NCI-H146 (cell line): ENCODE measurements at places on chromosomes 7 and 10.
A peak's percentile ranks its signal among the peaks of the same experiment; 100 is the strongest.

DNA sequence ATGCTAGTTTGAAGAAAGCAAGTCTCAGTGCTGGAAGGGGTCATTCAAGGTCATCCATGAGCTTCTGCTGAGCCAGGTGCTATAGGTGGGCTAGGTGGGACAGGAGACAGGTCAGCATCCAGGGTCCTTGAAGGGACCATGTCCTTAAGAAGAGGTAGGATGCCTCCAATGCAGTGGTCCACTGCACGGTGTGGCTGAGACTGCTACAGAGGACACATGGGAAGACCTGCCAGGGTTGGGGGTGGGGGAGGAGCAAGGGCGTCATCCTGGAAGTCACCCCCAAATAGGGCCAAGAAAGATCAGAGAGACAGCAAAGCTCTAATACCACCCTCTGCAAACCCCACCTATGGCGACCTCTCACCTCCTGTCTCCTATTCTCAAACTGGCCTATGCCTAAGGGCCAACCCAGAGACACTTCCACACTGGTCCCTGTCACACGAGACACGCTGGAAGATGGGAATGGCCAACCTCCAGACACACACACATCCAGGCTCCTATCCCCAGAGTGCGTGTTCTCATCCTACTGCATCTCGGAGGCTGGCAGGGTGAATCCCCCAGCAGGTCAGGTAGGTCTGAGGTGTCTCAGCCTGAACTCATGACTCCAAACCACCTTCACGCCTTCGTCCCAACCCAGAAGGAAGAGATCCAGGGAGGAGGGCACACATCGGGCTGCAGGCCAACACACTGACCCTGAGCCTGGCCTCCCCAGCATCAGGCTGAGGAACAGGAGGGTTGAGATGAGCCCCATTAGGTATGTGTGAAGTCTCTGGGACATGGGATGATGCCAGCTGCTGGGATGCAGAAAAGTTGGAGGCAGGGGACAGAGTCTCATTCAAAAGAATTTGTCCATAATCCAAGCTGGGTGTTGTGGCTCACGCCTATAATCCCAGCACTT lies 5.6 kb upstream of the PPP1R35 start:
- no peak for DNase-seq

DNA sequence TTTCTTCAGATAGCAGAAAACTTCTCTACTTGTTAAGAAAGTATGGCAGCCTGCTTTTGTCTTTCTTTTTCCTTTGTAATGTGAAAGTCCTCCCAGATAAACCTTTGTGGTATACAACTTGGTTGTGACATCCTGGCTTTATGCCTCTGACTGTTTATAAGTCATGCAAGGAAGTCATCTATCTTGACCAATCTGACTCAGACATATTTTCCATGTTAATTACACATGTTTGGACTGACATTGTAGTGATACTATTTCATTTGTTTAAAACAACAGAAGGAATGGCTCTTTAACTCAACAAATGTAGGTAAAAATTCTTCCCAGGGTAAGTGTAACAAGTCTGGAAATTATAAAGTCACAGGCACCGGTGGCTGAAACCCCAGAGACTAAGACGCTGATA lies 341.6 kb upstream of the MEOX2 start:
- no peak for DNase-seq

GRCh38 chr7:19560111-19560883 lies 148.5 kb downstream of the POLR1F start:
- no peak for DNase-seq

DNA sequence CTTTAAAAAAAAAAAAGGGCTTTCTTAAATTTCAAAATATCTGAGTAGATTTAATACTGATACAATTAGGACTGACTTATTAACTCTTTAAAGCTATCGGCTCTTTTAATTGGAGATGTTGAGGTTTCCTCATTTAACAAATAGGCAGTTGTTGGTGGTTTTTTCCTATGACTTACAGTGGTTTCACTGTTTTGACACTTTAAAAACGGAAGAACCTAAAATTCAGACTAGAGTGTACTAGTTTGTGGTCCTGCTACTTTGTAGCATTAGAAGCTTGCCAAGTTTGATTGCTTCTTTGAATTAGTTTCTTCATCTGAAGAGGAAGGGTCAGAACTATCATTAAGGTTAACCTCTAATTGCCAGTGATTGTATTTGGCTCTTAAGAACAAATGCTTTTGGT lies 27.7 kb downstream of the CUL1 start:
- DNase-seq: no peak

GRCh38 chr10:120953897-120954296 lies 102.7 kb downstream of the WDR11 start:
- DNase-seq: no peak

- no peak for DNase-seq
Observed at GRCh38 chr7:74671602-74672001, 14.1 kb downstream of the GTF2I start.

- DNase-seq: no peak
Observed at GRCh38 chr7:28330384-28331070, 81.8 kb upstream of the CREB5 start.

- no peak for DNase-seq
Observed at GRCh38 chr10:11154333-11154732, 136.7 kb downstream of the CELF2 start.

DNA sequence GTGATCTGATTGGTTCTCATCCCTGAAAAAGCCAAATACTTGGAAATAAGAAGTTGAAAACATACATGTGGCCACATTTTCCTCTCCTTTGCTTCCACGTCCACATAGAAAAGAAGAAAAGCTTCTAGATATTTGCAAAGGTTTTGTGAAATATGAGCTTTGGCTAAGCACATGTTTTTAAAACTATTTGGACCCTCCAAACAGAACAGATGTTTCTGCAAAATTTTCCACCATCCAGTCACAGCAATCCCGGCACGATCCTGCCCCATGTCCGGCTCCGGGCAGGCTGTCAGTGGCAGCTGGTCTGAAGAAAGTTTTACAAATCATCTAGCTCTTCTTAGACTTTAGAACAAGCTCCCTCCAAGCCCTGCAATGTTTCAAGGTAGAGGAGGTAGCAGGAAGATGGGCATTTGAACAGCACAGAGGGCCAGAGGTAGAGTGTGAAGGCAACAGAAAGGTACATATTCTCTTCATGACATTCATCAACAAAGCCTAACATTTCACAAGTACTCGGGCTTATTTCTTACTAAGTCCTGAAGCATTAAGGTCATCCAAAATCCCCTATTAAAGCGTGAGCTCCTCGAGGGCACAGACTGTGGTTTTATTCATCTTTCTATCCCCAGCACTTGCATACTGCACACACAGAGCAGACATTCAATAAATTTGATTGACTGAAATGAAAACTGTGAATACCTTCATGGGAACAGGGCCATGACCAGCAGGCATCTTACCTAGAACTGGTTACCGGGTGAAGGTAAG lies 110.1 kb downstream of the JAZF1 start:
- no peak for DNase-seq

GRCh38 chr10:6069081-6069931 lies 7.1 kb upstream of the IL2RA start:
- no peak for DNase-seq

GRCh38 chr10:101894742-101895141 lies 51.1 kb upstream of the KCNIP2 start:
- no peak for DNase-seq

GRCh38 chr7:149500201-149500600 lies 2.6 kb upstream of the ZNF746 start:
- DNase-seq: no peak

DNA sequence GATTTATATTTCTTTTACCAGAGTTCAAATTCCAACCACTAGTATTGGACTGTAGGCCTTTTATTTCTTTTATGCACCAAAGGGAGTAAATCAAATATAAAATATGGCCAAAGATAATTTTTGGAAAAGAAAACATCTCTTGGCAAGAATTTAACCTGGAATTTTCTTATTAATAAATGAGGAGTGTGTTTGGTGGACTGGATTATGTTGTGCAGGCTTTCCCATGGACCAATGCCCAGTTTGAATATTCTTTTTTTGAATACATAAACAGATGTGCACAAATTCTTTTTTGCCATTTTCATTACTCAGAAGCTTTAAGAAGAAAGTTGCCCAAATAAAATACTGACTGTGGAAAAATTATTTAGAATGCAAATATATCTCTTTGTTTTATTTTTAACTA lies 22.1 kb upstream of the PRKG1 start:
- DNase-seq: no peak

GRCh38 chr10:110841767-110842267 lies 29.9 kb upstream of the PDCD4 start:
- DNase-seq: no peak

- DNase-seq: peak; percentile 50
Observed at GRCh38 chr10:30534465-30535144, 94.9 kb downstream of the LYZL2 start.

GRCh38 chr7:102072636-102073209 lies 213.9 kb upstream of the SH2B2 start:
- DNase-seq: no peak

GRCh38 chr7:36633377-36633776 lies 90.9 kb downstream of the AOAH start:
- DNase-seq: no peak

GRCh38 chr10:98323221-98324164 lies 55.5 kb upstream of the LOXL4 start:
- peak; percentile 80 for DNase-seq

DNA sequence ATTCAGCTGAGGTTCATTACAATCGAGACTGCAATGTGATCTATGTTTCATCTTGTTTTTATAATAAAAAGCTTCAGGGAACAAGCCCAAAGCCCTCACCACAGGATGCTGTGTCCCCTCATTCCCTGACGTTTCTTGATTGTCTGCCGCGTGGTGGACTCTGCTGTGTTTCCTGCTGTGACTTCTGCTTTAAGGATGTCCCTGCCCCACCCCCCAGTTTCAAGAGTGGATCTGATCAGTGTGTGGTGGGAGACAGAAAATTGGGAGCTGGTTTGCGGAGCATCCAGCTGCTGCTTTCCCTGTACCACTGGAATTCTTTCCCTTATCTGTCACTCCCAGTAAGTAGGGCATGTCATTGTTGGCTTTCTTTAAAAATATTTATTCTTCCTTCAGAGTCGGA lies 86.2 kb downstream of the CREM start:
- DNase-seq: no peak

DNA sequence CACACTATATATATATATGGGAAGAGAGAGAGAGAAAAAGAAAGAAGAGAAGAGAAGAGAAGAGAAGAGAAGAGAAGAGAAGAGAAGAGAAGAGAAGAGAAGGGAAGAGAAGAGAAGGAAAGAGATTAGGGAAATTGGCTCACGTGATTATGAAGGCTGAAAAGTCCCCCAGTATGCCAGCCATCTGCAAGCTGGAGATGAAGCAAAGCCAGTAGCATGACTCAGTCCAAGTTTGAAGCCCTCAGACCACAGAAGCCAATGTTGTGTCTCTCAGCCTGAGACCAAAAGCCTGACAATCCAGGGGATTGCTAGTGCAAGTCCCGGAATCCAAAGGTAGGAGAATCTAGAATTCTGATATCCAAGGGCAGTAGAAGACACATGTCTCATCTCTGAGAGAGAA lies 206.3 kb upstream of the PRSS1 start:
- DNase-seq: no peak

DNA sequence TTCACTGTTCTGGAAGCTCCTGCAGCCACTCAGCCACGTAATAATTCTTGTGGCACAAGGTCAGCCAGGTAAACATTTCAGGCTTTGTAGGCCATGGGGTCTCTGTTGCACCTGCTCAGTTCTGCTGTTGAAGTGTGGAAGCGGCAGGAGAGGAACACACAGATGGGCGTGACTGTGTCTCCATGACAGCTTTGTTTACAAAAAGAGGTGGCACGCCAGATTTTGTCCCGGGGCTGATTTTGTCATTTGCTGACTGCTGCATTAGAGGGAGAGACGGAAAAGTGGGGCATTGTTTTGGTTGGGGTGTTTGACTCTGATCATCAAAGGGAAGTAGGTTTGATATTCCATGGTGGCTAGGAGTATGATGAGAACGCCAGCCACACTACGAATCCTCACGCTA lies 103.1 kb downstream of the PRKAG2 start:
- DNase-seq: no peak

- no peak for DNase-seq
Observed at GRCh38 chr10:85761906-85762445, 604.6 kb downstream of the GRID1 start.

- DNase-seq: no peak
Observed at GRCh38 chr10:118488710-118489497, 106.5 kb downstream of the PRLHR start.

DNA sequence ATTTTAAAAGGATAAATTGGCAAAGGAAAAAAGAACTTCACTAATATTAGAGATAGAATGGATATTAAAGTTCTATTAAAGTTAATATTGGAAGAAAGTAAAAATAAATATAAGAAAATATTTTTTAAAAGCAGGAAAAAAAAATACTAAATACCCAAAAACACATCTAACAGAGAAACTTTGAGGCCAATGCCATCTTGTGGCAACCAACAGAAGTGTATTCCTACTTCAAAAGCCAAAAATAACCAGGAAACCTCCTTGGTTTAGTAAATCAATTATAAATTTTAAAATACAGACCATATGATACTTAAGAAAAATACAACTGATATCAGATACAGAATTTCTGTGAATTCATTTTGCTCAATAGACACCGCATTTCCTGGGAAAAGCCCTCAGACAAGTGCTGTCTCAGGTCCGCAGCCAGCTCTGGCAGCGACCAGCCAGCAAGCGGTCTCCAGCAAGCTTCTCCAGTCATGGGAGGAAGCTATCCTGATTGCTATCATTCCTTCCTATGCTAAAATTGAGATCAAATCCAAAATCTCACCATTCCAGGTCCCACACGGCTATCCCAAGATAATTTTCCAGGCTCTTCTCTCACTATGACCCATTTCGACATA lies 65.3 kb downstream of the LMBR1 start:
- no peak for DNase-seq

DNA sequence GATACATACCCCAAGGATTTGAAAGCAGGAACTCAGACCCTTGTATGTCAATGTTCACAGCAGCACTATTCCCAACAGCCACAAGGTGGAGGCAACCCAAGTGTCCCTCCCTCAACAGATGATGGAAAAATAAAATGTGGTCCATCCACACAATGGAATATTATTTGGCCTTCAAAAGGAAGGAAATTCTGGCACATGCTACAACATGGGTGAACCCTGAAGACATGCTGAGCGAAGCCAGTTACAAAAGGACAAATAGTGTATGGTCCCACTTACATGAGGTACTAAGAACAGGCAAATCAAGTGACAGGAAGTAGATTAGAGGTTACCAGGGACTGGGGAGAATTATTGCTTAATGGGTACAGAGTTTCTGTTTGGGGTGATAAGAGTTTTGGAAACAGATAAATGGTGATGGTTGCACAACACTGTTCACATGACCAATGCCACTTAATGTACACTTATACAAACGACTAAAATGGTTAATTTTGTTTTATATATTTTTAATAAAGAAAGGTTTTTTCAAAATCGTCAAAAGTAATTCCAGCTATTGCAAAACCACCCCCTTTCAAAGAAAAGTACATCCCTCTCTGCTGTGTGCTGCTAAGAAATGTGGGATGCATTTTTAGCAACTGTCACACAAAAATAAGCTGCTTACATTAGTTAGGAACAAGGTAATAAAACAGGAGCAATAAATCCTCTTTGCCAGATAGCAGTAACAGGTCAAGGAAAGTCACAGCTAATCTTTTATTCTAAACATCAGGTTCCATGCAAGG lies 85.7 kb downstream of the GRB10 start:
- DNase-seq: no peak
